ENCODE measurements at places on chromosomes 11 and 22.

GRCh38 chr11:44208976-44209603 lies 100.8 kb downstream of the ALX4 start:
- no peak for DNase-seq

- no peak for DNase-seq
Measured at GRCh38 chr11:45756384-45757010, 48.5 kb upstream of the SLC35C1 start.

- no peak for DNase-seq
Measured at GRCh38 chr11:95706974-95707387, 82.6 kb downstream of the FAM76B start.

DNA sequence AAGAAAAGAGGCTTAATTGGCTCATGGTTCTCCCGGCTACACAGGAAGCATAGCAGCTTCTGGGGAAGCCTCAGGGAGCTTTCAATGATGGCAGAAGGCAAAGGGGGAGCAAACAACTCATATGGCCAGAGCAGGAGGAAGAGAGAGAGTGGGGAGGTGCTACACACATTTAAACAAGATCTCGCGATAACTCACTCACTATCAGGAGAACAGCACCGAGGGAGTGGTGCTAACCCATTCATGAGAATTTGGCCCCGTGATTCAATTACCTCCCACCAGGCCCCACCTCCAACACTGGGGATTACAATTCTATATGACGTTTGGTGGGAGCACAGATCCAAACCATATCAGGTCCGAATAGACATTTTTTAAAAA lies 41.7 kb upstream of the APLNR start:
- DNase-seq, result no peak

DNA sequence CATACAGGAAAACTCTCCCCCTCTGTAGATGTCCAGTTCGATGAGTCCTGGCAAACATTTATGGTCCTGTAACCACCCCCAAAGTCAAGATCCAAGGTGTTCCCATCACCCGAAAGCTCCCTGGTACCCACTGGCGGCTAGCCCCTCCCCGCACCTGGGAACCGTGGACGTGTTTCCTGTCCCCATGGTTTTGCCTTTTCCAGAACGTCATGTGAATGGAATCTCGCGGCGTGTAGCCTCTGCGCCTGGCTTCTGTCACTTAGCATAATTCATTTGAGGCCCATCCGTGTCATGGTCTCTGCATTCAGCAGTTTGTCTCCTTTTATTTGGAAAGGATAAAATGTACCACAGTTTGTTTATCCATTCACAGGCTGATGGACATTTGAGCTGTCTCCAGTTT lies 106.3 kb downstream of the KCNQ1 start:
- no peak for DNase-seq

GRCh38 chr22:45980761-45981160 lies 3.8 kb upstream of the WNT7B start:
- no peak for DNase-seq

GRCh38 chr11:34344410-34344767 lies 13.4 kb downstream of the ABTB2 start:
- DNase-seq, result no peak

GRCh38 chr22:45291931-45292290 lies 7.2 kb downstream of the UPK3A start:
- no peak for DNase-seq

- no peak for DNase-seq
Measured at GRCh38 chr11:101880222-101880621, 34.6 kb upstream of the CEP126 start.
